ENCODE measurements at places on chromosomes 3 and 15. TPM values are rescaled to one million over a fixed set of nuclear protein-coding genes. Genes with fewer than 3 reads are reported as not detected.

DNA sequence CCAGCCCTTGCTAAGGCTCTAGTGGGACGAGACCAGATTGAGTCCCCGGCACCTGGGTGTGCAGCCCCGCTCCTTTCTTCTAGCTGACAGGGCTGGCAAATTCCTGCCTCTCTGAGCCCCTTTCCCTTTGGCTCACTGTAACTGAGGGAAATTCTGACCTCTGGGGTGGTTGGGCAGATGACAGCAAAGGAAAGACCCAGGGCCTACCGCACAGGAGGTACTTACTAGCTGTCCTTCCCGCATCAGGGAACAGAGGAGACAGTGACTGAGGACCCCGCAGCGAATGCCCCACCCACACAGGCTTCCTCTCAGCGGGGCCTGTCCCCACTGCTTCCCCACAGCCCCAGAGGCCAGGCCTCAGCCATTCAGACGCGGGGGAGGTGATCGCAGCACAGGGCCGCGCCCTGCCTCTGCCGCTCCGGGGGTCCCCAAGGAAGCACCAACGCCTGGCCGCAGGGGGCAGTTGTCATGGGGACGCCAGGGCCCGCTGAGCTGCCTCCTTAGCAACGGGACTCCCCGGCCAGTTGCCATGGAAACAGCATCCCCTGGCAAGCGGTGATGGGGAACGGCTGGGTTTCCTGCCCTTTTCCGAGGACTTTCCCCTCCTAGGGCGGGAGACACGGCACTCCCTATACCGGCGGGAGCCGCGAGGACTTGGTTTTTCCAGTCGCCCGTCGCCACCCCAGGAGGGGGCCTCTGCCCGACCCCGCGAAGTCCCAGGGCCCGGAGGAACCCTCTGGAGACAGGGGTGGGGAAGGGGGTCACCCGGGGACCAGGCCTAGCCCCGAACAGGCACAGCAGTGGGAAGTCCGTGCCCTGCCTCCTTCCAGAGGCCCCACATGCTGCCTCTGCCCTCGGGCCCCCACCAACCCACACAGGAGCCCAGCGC is 50.1 kb downstream of the HCN4 start:
- no peak for DNase-seq

DNA sequence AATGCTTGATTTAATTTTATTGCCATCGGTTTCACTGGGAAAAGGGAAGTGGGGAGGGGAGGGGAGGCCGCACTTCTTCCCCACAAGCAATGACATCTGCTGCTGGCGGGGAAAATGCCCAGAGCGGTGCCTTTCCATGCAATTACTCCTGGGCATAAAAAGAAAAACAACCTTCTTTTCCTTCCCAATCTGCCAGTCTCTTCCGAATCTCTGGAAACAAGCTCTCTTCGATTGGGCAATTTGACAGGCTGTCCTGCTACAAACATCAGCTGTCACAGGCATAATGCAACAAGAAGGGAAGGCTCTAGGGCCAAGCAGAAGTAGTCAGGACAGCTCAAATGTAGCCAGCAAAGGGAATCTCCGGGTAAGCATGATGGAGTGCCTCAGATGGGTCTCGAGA is 93.4 kb upstream of the STRIT1 start:
- DNase-seq: no peak

GRCh38 chr3:132661101-132661500 is 972 bp downstream of the UBA5 start:
- no peak for DNase-seq

DNA sequence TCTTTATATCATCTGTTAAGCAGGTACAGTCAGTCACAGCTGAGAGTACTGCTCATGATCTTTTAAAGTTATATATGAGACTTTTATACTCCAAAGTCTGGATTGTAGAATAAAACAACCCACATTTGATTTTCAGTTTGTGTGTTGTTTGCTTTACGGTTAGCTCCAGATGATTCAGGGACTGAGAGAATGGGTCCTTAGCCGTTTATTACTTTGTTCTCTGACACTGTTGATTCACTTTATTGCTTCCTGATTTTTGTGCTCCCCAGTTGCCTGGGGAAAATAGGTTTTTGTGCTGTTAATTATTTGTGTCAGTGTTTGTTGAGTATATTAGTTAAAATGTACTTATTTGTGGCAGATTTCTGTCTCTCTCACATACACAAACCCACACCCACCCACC is 8.6 kb upstream of the EBLN2 start:
- peak; percentile 49 for DNase-seq

DNA sequence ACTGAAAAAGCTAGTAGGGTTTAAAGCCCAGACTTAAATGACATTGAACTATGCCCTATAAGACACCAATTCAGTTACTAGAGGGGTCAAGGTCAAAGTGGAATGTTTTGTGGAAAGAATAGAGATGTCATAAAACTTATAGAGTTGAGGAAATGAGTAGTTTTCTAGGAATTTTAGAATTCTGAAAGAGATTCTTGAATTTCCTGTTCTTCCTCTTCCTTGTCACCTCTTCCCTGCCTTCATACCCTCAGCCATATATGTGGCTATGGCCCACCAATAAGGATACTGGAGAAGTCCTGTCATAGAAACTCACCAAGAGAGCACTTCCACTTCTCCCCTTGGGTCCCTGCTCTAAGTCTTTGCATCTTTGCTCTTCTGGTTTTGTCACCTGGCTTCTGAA is 104.9 kb upstream of the TGFBR2 start:
- DNase-seq: peak; percentile 72

DNA sequence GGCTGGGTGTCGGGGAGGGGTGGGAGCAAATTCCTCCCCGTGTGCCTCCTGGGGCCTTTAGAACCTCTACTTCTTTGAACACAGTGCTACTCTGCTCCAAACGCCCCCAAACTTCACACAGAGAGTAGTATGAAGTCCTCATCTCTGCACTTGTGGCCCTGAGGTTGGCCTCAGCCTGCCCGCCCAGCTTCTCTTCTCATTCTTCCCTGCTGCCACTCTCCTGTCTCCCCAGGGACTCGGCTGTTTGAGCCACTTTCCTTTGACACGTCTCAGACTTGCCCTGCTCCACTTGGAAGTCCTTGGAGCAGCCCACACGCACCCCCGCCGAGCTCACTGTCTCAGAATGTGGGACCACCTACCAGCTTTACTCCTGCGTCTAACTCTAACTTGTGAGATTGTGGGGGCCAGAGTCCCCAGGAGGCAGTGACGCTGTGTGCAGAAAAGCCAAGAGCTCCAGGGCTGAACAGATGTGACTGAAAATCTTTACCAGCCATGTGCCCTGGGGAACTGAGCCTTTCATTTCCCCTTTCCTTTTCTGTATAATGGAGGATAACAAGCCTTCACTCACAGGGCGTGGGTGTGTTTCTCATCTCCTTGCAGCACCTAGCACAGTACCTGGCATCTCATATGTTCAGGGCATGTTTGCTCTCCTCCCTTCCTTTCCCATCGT is 233.6 kb upstream of the CTDSPL start:
- DNase-seq: no peak

- DNase-seq: no peak
These were observed 34.1 kb upstream of the TM4SF1 start for GRCh38 chr3:149411583-149411982.

DNA sequence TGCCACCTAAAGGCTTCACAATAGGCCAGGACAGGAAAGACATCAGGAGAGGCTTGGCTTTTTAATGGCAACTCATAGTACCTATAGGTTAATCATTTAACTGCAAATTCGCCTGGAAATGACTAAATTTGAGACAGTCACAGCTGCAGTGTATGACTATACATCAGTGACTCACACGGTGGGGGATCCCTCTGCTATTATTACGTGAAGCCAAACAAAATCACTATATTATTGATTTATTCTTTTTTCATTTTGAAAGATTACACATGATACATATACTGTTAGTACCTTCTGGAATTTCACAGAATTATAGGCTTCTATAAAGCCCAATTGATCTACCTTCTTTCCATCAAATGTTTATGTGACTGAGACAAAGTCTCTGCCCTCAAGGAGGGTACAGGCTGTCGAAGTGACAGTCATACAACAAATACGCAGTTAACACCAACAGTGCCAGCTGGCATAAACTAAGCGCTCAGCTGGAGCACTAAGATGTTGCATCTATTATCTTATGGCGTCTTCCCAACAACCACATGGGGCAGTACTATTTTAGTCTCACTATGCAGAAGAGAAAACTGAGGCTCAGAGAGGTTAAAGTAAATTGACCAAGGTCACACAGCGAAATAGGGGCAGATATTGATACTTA is 82.0 kb upstream of the LMOD3 start:
- peak; percentile 68 for DNase-seq

DNA sequence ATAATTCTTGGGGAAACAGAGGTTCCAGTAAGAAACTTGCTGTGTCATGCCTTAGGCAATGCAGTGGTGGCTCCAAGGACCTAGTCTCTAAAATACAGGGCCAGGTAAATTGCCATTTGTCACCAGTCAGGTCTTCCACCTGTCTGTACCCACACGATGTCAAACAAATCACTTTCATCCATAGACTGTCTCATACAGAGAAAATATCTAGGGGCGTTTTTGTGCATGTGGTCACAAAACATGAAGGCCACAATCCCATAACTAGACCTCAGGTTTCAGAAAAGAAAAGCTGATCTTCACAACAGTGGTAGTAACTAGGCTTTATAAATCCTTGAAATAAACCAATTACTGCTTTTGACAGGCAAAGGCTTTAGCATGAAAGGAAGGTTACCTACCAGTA is 92.3 kb downstream of the SLC9A9 start:
- DNase-seq: no peak

- DNase-seq: peak; percentile 39
These were observed 8.1 kb downstream of the ARIH2 start for GRCh38 chr3:48926425-48927392.

DNA sequence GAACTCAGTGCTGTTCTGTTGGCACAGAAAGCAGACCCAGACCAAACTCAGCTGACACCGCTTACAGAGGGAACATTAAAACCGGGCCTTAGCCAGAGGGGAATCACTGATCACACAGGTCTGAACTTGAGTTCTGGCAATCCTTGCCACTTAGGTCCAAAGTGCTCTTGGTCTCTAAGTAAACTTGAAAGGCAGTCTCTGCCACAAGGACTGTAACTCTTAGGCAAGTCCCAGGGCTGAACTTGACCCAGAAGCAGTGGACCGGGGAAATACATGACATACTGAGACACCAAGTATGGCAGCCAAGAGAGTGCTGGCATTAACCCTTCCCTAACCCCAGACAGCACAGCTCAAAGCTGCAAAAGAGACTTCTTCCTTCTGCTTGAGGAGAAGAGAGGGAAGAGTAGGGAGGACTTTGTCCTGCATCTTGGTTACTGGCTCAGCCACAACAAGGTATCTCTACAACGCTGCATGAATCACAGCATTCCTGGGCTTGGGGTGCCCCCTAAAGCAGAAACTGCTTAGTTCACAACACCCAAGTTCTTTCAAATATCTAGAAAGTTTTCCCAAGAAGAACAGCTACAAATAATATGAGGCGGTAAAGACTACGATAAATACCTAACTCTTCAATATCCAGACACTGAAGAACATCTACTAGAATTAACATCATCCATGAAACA is 32.5 kb downstream of the NAALADL2 start:
- DNase-seq: no peak

DNA sequence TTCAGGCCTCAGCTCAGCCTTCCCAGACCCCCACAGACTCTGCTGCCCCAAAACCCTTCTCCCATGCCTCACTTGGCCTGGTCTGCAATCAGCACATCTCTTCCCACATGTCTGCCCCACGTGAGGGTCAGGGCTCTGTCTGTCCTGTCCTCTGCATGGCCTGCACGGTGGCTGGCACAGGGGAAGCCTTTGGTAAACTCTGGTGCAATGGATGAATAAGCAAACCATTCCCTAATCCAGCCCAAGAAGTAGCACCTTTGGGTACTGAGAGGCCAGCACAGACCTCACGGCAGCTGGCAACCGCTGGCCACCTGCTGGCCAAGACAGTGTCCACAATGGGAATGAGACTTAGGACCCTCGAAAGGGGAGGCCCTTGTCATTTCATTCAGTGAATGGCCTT is 27.7 kb downstream of the ABTB1 start:
- DNase-seq: no peak

GRCh38 chr15:31752065-31752762 is 278.1 kb upstream of the CHRNA7 start:
- peak; percentile 64 for DNase-seq

- no peak for DNase-seq
These were observed 108.2 kb upstream of the KBTBD8 start for GRCh38 chr3:66889750-66890494.

DNA sequence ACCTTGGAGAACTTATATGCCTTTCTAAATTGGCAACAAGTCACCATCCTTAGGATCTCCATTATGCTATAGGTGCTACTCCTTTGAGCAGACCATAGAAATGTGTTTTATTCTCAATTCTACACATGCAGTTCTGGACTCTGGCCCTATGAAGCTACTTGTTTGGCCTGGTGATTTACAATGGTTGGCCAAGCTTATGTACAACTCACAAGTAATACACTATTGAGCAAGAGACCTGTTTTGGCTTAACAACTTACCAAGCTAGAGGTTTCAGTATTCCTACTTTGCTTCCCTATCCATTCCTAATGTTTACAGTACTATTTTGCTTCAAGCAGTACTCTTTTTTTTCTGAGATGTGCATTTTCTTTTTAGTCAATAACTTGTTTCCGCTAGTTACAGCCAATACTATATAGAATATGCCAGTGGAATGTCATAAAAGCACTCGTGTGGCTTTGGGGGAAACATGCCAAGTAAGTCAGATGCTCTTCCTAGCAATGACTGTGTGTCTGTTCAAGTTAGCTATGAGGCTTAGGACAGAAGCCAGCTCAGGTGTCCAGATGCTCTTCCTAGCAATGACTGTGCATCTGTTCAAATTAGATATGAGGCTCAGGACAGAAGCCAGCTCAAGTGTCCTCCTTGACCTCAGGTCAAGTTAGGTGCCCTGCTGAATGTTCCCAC is 174.9 kb upstream of the SEMA6D start:
- peak; percentile 69 for DNase-seq

GRCh38 chr3:53726643-53727042 is 119.6 kb downstream of the CHDH start:
- DNase-seq: no peak

ACTRT3 gene
- total RNA-seq: 4.1 TPM

FRMD5 gene
- 12.2 TPM for total RNA-seq

PAQR9 gene
- total RNA-seq: 0.12 TPM

TRIM42 gene
- total RNA-seq: not detected

CCR3 gene
- total RNA-seq: not detected

TMC3 gene
- not detected for total RNA-seq

POLQ gene
- total RNA-seq: 22.2 TPM

CFAP100 gene
- not detected for total RNA-seq

TTLL13 gene
- total RNA-seq: not detected

RSL24D1 gene
- 43.5 TPM for total RNA-seq

CLDN16 gene
- total RNA-seq: not detected

UROC1 gene
- not detected for total RNA-seq
